ENCODE measurements at places on chromosomes 11 and 22.

GRCh38 chr22:32775957-32776356, 25.5 kb upstream of the TIMP3 start:
- no peak for DNase-seq

- no peak for DNase-seq
Measured at GRCh38 chr11:75475767-75476650, 43.0 kb upstream of the KLHL35 start.

DNA sequence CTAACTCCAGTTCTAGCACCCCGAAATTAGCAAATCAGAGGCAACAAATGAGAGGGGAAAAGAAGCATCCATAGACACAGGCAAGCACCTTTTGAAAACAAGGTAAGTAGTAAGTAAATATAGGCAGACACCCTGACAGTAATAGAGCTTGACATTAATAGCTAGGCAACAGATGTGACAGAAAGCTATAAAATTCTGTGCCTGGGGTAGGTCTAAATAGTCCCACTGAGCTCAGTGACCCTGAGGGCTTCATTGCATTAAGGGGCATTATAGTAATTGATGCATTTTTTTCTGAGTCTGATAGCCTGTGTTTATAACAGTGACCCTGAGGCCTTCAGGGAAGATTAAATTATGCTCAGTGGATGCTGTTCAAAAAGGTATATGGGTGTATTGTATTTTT, 197.1 kb downstream of the HIPK3 start:
- DNase-seq: no peak

GRCh38 chr22:33971561-33971961, 51.3 kb upstream of the LARGE1 start:
- no peak for DNase-seq

DNA sequence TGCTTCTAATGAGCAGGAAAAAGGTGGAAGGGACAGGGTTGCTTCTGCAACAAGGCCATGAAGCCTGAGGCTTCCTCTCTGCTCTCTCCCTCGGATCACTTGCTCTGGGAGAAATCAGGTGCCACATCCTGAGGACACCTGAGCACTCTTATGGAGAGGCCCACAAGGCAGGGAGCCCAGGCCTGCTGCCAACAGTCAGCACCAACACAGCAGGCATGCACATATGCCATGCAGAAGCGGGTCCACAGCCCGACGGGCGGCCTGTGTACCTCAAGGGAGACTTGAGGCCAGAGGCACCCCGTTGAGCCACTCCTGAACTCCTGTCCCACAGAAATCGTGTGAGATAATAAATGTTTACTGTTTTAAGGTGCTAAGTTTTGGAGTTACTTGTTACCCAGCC, 9.5 kb downstream of the TTLL12 start:
- no peak for DNase-seq

DNA sequence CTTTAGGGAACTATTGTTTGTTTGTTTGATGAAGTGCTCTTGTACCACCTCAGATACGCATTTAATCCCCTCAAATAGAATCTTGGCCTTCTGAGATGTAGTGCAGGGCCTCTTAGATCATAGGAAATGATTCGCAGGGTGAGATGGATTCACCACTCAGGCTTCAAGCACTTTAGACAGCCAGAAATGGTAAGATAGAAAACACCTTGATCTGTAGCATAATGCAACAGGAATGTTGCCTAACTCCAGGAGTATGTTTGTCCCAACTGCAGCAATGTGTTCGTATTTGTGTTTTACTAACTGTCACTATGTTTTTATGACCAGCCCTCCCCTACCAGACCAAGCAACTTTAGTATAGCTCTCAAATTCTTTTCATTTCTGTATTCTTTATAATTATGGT, 761.2 kb downstream of the NELL1 start:
- no peak for DNase-seq

GRCh38 chr11:27296497-27296896, 66.5 kb downstream of the CCDC34 start:
- no peak for DNase-seq

GRCh38 chr11:94154095-94154856, 25.6 kb downstream of the PANX1 start:
- DNase-seq: no peak

Data from stimulated activated CD4-positive, alpha-beta T cell treated with anti-CD3 and anti-CD28 coated beads, TNF-alpha, amount 100 ng/mL, for 4 hours (primary cell).